ENCODE measurements at places on chromosomes 12 and 14.
A peak's percentile ranks its signal among the peaks of the same experiment; 100 is the strongest.

DNA sequence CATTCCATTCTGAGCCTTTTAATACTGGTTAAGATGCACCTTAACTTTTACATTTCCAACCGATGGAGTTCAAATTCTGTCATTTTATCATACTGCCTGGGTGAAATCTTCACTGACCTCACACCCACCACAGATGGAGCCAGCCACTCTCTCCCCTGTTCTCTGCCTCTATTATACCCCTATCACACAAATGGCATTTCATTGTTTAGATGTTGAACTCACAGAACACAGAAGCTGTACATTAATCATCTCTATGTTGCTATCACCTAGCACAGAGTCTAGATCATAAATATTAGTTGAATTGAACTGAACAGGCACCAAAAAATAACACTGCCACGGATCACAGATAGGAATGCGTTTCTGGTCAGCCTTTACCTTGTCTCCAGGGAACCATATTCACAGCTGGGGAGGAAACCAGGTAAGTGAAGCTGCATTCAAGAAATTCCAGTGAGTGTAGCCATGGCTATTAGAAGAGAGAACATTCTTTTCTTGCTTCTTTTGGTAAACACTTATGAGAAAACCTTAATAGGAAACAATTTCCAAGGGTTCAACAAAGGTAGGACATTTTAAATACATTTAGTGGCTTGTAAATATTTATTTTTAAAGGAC, 194.9 kb upstream of the RMST start:
- DNase-seq = no peak

- no peak for DNase-seq
These were observed 69.5 kb upstream of the DIO3 start for GRCh38 chr14:101491841-101492240.

DNA sequence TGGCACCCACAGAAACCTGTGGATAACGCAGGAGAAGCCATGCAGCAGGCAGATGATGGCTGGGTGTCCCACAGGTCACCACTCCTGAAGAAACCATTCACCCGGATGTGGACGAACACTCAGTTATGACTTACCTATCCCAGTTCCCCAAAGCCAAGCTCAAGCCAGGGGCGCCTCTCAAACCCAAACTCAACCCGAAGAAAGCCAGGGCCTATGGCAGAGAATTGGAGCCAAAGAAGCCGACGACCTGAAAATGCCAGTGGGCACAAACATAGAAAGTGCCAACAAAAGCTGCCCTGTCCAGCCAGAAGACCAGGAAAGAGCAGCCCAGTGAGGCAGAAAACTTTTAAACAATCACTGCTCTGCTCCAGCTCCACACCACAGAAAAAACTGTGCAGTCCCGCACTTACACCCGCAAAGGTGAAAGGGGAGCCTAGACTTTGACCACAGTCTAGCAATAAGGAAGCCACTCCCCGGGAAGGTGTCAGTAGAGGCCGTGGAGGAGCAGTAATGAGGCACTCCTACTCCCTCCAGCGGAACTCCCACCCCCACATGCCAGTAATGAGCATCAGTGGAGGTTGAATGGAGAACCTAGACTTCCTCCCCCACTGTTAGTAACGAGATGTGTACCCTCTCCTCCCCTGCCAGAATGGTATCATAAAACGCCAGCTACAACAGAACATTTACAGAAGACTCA, 6.0 kb upstream of the ACVRL1 start:
- peak; percentile 15 for DNase-seq

DNA sequence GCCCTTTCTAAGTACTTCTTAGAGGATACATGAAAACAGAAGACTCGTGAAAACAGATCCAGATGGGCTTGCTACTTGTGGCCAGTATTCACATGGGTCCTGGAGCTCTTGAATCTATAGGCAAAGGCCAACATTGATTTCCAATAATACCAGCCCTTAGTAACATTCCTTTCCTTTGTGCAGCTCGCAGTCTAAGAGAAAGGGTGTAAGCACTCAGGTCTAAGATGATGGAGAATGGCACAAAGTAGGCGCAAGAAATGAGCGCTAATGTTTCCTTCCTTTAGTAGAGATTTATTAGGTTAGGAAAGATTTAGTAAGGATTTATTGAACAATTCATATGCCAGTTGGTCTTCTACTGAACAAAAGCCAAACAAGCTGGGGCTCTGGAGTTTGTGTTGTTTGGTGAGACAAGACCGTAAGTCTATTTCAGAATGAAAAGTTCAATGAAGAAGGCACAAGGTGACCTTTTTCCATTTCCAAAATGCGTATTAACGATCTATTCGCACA, 525 bp downstream of the RNU6-8 start:
- DNase-seq = no peak

- DNase-seq = no peak
These were observed 18.1 kb downstream of the VDR start for GRCh38 chr12:47886510-47887240.

DNA sequence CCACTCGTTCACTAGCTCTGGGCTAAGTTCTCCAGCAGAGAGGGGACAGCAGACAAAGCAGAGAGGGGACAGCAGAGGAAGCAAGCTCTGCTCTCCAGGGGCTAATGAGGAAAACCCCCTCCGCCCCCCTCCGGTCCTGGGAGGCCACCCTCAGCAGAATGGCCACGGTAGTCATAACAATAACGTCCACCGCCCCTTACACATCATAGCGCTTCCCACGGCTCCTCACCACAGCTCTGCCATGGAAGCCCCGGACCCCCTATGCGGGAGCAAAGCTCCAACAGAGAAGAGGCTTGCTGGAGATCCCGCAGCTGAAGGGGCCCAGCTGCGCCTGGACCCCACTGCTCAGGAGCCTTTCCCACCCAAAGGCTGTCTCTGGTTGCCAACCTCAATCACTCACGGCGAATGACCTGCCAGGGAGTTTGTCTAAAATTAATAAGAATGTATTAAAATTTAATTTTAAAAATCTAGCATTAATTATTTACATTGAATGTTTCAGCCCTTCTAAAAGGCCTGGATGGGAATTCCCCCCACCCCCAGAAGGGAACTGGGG, 17.4 kb downstream of the BEGAIN start:
- no peak for DNase-seq

GRCh38 chr14:65173973-65174693, 71.8 kb upstream of the MAX start:
- no peak for DNase-seq

GRCh38 chr14:95142208-95142607, 15.1 kb downstream of the DICER1 start:
- DNase-seq = no peak

DNA sequence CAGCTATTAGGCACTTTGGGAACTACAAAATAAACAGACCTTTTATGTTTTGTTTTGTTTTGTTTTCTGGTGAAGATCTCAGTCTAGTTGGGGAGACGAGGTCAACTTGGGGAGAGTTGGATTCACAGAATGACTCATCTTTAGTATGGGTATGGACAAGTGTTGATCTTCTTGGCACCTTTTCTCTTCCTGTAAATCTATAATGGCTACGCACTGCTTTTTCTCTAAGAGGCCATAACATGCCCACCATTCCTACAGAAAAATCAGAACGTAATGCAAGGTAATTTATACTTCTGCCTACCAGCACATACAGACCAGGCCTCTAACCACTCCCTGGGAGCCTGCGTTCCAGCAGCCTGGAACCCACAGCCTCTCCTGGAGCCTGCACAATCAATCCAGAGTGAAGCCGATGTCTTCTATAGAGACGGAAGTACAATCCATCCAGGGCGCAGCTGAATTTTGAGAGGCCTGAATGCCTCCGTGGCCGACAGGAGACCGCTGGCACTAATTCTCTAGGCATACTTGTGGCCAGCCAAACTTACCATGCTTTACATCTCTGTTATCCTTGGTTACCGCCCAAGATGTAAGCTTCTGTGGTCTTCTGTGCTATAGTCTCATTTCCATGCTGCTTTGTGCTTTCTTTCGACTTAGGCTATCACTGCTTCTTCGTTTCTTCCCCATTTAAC, 717 bp downstream of the PPHLN1 start:
- no peak for DNase-seq

GRCh38 chr12:97493731-97494130, 31.1 kb downstream of the RMST start:
- DNase-seq = no peak

GRCh38 chr14:21768116-21768874, 94.7 kb upstream of the OR4E1 start:
- no peak for DNase-seq

DNA sequence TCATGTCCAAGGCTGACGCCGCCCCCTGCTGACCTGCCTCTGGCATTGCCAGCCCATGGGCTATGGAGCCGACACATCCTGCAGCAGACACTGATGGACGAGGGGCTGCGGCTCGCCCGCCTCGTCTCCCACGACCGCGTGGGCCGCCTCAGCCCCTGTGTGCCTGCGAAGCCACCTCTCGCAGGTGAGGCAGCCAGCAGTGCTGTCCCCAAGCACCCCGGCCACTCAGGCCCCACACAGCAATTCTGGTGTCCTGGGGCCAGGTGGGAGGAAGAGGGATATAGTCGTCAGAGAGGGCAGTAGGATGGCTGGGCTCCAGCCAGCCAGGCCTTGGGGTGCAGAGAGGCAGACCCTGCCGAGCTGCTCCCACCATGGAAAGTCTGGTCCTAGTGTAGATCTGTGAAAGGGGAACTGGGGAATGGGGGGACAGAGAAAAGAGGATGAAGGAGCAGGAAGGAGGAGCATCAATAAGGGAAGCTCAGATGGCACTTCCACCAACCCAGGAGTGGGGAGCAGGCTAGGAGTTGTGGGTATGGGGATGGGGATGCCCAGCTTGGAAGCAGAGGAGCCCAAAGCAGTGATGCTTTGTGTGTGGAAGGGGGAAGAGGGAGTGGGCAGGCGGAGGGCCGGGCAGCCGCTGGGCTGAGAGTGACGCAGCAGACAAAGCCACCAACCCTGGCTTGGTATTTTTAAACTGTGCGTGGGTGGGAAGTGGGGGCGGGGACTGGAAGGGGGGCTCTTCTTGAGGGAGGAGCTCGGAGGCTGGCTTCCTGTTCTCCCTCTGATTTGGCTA, 4.7 kb downstream of the NAB2 start:
- no peak for DNase-seq

- DNase-seq = no peak
These were observed 355.8 kb upstream of the DCN start for GRCh38 chr12:91538418-91538817.

- no peak for DNase-seq
These were observed 6.4 kb upstream of the MRPL42 start for GRCh38 chr12:93460902-93461301.

- DNase-seq = no peak
These were observed 22.1 kb downstream of the SERPINA1 start for GRCh38 chr14:94366146-94366915.

DNA sequence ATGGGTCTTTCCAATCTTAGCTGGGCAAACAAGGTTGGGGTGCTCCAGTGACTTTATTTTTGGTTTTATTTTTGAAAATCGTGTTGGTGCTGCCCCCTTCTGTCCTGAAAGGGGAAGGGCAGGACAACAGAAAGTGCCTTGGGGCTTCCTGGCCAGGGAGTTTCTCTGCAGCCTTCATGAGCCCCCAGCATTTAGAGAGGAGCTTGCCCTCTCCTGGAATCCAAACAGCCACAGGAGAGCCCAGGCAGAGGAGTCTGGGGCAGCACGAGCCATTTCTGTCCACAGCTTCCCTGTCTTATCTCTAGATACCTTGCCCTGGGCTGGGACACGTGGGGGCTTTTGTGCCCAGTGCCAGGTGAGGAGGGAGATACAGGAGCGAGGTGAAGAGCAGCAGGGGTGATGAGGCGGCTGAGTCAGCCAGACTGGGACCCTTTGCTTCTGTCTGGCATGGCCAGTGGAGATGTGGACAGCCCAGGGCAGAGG, 4.4 kb upstream of the C1RL start:
- DNase-seq = no peak

DNA sequence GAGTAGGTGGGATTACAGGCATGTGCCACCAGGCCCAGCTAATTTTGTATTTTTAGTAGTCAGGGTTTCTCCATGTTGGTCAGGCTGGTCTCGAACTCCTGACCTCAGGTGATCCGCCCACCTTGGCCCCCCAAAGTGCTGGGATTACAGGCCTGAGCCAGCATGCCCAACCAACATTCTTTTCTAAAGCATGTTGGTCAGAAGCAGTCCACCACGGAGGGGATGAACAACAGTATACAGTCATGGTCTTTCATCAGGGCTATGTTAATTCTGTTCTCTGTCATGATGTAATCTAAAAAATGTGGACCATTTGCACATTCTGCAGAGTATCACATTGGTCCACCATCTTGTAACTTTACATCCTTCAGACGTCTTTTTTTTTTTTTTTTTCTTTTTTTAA, 3.6 kb downstream of the MRPL51 start:
- no peak for DNase-seq

DNA sequence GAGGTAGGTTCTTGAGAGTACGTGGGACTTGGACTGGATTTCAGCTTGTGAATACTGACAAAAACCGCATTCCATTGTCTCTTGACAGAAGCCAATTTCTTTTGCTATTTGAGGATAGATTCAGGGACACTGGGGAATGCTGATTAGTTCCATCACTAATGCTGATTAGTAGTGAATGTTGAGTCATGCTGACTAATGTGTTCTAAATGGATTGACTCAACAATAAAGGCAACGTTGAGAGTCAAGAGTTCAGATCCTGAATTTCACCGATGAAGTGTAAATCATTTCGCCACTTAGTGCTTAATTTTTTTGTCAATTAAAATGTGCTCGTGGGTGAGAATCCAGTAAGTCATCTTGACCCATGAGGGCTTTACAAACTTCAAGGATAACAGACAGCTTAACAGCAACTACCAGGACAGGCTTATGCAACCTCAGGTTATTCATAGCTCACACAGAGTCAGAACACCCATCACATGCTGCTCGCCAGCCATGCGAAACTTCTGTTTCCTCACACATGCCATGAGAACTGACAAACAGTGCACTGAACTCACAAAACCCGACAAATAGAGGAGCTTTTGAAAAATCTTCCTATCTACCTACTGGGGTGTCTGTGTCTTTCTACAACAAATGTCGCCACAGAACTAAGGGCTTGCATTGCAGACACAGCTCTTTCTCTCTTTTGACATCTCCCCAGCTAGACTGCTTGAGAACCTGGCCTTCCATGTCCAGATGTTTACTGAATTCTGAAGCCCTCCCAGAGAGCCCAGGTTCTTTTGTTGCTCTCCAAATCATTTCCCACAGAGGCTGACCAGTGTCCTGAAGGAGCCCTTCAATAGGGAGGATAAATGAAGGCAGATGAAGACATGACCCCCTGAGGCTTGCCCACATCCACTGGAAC, 316.4 kb downstream of the ZFP36L1 start:
- peak; percentile 53 for DNase-seq

DNA sequence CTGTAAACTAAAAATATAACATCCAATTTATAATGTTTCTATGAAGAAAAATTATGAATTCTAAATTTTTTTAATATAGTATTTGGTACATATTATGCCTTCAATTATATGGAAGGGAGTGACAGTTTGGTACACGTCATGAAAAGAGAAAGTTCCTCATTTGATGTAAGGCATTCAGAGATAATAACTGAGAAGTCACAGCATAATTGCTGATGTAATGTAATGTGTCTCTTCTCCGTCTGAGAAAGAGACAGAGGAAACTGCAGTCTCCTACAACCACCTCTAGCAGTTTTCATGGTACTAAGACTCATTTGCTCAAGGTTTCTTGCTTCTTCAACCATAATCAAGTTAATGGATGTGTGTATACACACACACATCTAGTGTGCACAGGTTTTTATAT, 2.3 kb upstream of the CD69 start:
- DNase-seq = no peak

All from omental fat pad (tissue), 4 donors.